ENCODE measurements at places on chromosomes 3 and 15.

DNA sequence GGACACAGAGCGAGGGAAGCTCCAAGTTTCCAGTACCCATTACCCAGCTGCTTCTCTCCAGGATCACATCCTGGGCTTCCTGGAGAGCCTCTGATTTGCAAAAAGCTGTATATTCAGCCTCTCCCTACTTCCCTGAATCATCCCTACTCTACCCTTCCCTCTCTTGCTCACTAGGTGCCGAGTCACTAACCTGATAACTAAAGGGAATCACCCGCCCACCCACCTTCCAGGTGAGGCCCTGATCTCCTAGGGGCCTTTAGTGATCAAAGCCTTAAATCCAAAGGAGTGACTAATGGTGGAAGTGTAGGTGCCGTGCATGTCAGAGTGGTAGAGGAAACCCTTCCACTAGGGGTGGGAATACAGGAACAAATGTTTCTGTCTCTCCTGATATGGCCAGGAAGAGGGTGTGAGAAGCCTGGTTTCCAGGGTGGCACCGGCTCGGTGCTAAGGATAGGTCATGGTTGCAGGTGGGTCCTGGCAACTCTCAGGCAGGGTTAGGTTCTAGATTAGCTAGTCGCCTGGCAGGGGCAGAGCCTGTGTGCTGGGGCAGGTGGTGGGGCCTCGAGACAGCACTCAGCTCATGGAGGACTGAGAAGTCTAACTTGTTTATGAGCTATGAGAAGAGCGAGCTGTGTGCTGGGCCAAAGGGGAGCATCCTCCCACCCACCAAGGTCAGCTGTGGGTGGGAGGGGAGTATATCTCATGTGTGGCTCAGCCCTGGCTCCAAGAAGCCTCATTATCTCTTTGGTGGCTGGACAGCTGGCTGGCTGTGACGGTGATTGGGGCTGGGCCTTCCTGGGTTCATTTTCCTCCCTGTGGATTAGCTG is 10.1 kb downstream of the SEMA7A start:
- DNase-seq = no peak

- DNase-seq = no peak
Observed at GRCh38 chr3:94156626-94157025, 93.8 kb downstream of the NSUN3 start.

DNA sequence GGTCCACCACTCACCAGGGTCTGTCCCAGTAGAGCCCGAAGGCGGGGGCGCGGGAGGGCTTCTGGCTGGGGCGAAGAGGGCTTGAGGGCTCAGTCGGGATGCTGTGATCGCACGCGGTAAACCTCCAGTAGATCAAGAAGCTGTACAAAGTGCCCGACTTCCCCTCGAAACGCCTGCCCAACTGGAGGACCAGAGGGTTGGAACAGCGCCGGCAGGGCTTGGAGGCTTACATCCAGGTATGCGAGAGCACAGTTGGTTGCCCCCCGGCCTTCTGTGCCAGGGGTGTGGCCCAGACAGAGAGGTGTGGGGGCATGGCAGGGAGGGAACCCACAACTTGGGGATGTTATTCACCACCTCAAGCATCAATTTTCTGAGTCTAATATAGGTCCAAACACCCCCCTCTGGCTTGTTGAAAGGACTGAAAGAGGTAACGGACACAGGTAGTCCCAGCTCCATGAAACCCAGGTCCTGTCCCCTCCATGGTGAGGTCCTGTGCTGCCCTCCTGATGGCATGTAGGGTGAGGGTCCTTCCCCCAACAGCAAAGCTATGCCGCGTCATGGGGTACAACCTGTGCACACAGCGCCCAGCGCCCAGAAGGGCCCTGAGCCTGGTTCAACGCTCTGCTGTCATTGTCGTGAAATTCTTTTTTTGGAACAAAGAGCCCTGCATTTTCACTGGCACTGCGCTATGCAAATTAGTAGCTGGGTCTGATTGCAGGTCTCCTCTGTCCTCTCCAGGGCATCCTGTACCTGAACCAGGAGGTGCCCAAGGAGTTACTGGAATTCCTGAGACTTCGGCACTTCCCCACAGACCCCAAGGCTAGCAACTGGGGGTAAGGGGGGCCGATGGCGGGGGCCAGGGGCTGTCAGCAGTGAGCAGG is 1.2 kb downstream of the SNX22 start:
- no peak for DNase-seq

DNA sequence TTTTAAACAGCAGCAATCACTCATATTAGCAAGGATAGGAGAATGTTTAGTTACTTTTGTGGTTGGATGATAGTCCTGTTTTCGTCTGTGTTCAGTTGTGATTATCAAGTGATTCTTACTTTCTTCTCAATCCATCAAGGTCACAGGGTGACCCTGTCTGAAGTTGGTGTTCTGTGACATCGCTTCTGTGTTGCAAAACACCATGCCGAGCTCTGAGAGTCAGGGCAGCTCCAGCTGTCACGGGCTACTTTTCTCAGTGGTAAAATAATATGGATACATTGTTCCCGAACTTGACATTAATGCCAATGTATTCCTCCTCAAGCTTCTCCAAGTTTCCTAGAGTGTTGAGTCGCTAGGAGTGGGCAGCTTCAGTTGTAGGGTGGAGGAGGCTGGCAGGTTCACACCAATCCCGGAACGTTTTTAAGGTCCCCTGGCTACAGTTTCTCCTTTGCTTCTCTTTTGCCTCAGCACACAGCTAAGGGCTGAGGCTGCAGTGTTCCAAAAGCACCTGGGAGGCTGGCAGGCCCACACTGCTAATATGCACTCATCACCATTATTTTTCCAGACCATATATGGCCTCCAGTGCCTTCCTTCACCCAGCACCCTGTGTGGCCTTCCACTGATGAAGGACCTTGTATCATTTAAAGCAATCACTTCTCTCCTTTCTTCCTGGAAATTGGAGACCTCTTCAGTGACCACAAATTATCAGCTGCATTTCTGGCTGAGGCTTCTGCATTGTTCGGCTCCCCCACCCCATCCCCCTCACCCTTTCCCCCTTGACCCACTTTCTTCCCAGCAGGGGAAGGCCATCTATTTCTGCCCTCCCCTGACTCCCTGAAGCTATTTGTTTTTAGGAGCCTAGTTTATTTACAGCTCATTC is 25.8 kb downstream of the COLQ start:
- no peak for DNase-seq

GRCh38 chr3:99774467-99774866 is 43.2 kb upstream of the CMSS1 start:
- DNase-seq = no peak

GRCh38 chr15:69156736-69157381 is 3.6 kb upstream of the GLCE start:
- no peak for DNase-seq

- DNase-seq = no peak
Observed at GRCh38 chr3:52072020-52072419, 15.6 kb upstream of the DUSP7 start.

- DNase-seq = no peak
Observed at GRCh38 chr15:78552597-78552996, 12.4 kb downstream of the PSMA4 start.

- no peak for DNase-seq
Observed at GRCh38 chr3:126990890-126991289, 8.0 kb downstream of the PLXNA1 start.

DNA sequence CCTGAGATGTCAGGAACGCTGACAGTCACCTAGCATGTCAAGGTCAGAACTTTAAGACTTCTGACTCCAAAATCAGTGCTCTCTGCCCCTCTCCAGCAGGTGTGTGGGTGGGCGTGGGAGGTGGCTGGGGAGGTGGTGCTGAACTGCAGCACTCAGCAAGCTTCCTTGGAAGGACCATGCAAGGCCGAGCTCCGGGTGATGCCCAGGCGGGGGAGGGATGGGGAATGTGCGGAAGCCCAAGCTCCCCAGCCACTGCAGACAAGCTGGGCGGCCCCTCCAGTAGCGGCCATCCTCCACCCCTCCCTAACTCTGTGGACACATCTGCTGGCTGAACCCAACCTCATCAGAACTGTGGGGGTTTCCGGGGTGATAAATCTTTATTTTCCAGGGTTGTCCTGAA is 296.6 kb downstream of the TLE3 start:
- no peak for DNase-seq

DNA sequence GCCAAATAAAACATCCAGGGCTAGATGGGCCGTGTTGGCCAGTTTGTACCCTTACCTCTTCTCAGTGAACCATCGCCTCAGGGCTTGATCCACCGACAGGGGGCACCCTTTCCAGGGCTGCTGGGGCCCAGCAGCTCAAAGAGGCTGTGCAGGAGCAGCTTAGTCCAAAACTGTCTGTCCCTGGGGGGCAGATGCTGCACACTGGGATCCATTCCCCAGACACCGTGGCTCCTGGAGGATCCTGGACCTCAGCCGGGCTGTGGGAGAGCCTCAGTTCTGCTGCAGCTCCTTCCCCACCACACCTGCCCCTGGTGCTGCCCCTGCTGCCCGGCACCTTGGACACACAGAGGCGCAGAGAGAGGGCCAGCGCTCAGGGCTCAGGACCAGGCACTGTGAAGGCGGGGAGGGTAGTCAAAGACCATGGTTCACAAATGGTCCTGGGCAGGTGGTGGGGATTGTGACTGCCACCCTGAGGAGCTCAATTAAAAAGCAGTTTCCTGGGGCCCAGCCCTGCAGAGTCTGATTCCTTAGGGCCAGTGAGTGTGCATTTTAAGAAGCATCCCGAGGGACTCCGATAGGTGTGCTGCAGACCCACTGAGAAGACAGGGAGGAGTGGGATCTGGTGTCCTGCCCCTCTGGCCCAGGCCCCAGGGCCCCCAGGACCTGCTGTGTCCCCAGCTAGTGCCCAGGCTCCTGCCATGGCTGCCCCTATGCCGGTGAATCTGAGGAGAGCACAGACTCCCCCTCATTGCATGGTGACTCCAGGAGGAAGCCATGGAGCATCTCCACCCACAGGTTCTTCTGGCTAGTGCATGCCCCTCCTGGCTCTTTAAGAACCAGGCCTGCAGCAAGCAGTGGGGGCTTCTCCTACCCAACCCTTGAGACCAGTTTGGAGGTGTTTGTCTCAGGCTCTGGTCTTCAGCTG is 86.5 kb upstream of the PRR20G start:
- no peak for DNase-seq

DNA sequence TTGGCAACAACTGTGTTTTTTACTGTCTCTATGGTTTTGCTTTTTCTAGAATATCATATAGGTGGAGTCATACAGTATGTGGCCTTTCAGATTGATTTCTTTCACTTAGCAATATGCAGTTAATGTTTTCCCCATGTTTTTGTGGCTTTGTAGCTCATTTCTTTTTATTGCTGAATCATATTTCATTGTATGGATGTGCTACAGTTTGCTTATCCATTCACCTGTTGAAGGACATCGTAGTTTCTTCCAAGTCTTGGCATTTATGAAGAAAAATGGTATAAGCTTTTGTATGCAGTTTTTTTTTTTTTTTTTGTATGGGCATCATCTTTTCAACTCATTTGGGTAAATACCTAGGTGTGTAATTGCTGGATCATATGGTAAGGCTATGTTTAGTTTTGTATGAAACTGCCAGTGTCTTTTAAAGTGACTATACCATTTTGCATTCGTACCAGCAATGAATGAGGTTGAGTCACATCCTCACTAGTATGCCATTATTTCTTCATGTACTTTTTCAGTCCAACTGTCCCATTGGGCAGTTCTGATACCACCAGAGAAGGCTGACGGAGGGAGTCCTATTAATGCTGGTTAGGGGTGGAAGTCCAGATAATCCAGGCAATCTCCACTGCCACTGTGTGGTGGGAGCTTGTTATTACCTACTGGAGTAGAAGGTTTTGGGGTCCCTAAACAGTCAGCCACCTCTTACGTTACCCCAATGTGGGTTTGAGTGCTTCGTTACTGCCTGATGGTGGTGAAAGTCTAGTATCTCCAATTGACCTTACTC is 210.5 kb downstream of the DOCK3 start:
- no peak for DNase-seq

DNA sequence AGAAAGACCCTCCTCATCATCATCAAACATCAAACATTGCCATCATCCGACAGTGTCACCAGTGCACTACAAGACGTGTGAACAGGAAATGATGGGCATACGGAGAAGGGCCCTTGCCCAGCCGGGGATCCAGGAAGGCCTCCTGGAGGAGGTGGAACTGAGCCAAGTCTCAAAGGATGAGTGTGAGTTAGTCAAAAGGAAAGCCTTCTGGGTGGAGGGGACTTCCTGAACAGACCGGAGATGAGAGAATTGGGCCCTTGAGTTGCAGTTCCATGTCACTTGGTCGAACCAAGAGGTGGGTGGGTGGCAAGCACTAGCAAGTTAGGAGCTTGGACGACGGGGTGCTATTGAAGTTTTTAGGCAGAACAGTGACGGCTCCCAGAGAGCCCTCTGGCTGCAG is 8.5 kb downstream of the SEMA4B start:
- DNase-seq = no peak

GRCh38 chr3:31952205-31952604 is 28.9 kb downstream of the OSBPL10 start:
- DNase-seq = no peak

DNA sequence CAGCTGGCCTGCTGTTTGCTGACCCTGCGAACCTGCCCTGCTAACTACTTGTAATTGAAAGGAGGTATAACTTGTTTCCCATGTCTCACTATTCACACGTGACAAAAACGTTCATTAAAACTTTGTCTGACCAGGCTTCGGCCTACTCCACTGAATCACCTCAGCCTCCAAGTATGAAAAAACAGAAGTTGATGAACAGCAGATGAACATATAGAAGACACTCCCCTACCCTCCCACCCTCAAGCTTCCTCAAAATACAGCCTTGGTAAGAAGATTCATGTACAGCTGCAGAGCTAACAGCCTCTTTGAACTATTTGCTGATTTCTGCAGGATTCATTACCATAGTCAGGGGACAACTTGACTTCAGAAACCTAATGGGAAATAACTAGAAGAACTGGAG is 10.7 kb downstream of the RBM15B start:
- no peak for DNase-seq

DNA sequence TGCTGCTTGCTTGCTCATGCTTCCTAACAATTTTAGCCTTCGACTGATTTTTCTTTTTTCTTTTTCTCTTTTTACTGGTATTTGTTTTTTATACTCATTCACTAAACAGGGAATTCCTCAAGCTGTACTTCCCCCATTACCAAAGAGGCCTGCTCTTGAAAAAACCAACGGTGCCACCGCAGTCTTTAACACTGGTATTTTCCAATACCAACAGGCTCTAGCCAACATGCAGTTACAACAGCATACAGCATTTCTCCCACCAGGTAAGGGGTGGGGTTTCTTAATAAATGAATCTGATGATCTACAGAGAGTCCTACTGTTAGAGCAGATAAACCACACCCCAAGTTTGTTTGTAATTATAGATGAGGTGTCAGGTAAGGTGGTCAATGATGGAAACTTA is 178.8 kb downstream of the MBNL1 start:
- no peak for DNase-seq

DNA sequence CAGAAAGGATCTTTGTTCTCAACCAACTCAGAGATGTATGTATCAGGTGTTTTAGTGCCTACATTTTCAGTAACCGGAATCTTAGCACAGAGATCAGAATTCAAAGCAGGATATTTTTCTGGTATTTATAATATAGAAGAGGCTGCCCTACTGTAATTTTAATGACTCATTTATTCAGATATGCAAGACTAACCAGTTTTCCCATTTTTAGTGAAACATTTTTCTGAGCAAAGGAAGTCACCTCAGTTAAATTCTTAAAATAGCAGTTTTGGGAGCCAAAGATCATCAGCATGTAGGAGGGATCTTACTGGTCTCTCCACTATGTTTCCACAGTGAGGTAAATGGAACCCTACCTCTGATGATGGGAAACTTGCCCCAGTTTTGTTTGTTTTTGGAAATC is 42.0 kb downstream of the SRP14 start:
- DNase-seq = no peak
